CD4-positive, alpha-beta T cell (primary cell): ENCODE measurements at places on chromosomes 4 and X.

DNA sequence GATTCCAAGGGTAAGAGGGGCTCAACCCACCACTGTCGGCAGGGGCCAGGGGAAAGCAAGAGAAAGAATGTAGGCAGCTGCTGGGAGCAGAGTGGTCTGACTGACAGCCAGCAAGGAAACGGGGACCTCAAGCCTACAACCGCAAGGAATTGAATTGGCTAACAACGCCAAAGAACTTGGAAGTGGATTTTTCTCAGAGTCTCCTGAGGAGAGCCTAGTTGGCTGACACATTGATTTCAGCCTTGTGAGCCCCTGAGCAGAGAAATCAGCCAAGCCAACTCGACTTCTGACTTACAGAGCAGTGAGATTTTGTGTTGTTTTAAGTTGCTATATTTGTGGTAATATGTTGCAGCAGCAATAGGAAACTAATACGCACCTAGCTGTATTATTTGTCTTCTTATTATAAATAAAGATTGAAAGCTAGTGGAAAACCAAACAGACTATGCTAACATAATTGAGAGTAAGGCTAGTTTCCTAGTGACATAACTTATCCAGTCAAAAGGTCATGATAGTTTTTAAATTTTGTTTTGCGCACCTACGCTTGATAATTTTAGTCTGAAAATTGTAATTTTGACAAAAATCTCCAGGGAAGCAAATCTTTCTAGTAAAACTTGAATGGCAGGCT, 145.8 kb upstream of the HCCS start:
- no peaks in the 10 kb centered on the region for H3K36me3 ChIP-seq
- no peak overlapping the region for H3K4me3 ChIP-seq
- no peaks in the 10 kb centered on the region for H3K27me3 ChIP-seq
- DNase-seq: no peak
- H3K4me1 ChIP-seq: no peaks in the 10 kb centered on the region

- peaks cover 12% of the 10 kb centered on the region for H3K36me3 ChIP-seq
- no peak overlapping the region for H3K27ac ChIP-seq
- no peak overlapping the region for H3K4me3 ChIP-seq
- H3K4me1 ChIP-seq: no peaks in the 10 kb centered on the region
- H3K27me3 ChIP-seq: no peaks in the 10 kb centered on the region
- peak; percentile 52 for DNase-seq
Observed at GRCh38 chr4:174318829-174319764, 35.4 kb downstream of the CEP44 start.

- no peak for DNase-seq
- H3K36me3 ChIP-seq: no peaks in the 10 kb centered on the region
- H3K4me1 ChIP-seq: peaks cover 6% of the 10 kb centered on the region
- no peaks in the 10 kb centered on the region for H3K27me3 ChIP-seq
- no peak overlapping the region for H3K4me3 ChIP-seq
- H3K27ac ChIP-seq: no peak overlapping the region
Observed at GRCh38 chr4:94457692-94458106, 6.0 kb downstream of the PDLIM5 start.

- H3K27ac ChIP-seq: no peak overlapping the region
- H3K4me1 ChIP-seq: no peaks in the 10 kb centered on the region
- H3K36me3 ChIP-seq: no peaks in the 10 kb centered on the region
- H3K27me3 ChIP-seq: no peaks in the 10 kb centered on the region
- H3K4me3 ChIP-seq: no peak overlapping the region
Observed at GRCh38 chrX:141320801-141321200, 78.5 kb upstream of the SPANXC start.

DNA sequence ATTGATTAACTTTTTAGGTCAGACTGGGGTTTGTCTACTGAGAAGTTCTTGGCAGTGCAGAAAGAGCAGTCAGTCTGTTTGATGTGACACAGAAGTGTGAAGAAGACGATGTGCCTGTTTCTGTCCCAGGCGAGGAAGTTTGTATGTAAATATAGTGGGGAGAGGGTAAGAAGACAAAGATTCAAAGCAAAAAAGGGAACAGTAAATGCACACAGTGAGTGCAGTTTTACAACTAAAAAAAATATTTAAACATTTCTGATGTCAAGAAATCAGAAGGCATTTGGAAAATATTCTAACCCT, 264.9 kb downstream of the RAPGEF2 start:
- no peak for DNase-seq
- no peak overlapping the region for H3K27ac ChIP-seq
- H3K4me3 ChIP-seq: no peak overlapping the region
- H3K36me3 ChIP-seq: no peaks in the 10 kb centered on the region
- H3K4me1 ChIP-seq: no peaks in the 10 kb centered on the region

DNA sequence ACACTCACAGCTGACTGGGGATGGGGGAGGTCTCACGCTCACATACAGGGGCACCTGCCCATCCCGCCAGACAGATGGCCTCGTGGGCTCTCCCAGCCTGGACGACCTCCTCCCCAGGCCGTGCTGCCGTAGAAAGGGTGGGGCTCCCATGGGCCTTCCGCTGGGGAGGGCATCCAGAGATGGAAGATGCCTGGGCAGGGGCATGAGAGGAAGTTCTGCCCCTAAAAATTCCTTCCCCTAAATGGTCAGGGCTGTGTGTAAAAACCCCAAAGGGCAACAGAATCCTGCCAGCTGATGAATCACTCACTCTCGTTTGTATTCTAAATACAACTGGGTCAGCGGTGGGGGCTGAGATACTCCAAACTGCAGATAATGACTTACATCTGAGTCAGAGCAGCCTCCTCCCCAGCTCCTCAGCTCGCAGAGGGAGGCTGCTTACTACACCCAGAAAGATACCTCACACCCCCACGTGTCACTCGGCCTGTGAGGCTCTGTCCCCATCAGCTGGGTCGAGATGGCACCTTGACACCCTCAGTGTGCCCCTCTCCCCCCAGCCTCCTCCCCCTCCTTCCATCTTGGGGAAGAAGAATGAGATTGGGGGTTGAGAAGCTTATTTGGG, 10.1 kb downstream of the WDR1 start:
- H3K4me3 ChIP-seq: peak overlapping the region; percentile 3
- H3K27me3 ChIP-seq: no peaks in the 10 kb centered on the region
- peaks cover 86% of the 10 kb centered on the region for H3K36me3 ChIP-seq

GRCh38 chr4:127997534-127998388, 32.6 kb downstream of the ABHD18 start:
- no peaks in the 10 kb centered on the region for H3K27me3 ChIP-seq
- H3K36me3 ChIP-seq: peaks cover 17% of the 10 kb centered on the region
- no peaks in the 10 kb centered on the region for H3K4me1 ChIP-seq
- no peak for DNase-seq
- H3K27ac ChIP-seq: no peak overlapping the region

DNA sequence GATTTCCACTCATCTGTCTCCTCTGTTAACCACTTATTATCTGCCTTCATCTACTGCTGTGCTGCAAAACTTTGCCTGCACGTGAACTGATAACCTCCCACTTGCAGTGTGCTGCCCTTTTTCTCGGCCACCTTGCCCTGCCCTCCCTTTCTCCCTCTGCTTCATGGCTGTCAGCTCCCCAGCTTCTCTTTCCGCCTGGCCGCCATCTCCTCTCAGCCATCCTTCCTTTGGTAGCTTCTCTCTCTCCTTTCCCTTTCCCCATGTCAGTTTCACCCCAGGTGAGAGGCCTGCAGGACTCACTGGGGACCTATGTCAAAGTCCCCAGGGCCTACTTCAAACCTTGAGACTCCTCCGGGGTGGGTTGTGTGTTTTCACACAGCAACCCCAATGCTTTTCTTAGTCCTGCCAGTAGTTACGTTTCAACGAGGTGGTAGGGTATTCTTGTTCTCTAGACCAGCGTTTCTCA, 6.6 kb downstream of the MSL3 start:
- no peak for DNase-seq
- peaks cover 44% of the 10 kb centered on the region for H3K4me1 ChIP-seq
- H3K4me3 ChIP-seq: peak overlapping the region; percentile 38
- peaks cover 73% of the 10 kb centered on the region for H3K36me3 ChIP-seq
- no peaks in the 10 kb centered on the region for H3K27me3 ChIP-seq
- H3K27ac ChIP-seq: peak overlapping the region; percentile 65

- H3K27ac ChIP-seq: no peak overlapping the region
- H3K4me1 ChIP-seq: no peaks in the 10 kb centered on the region
Observed at GRCh38 chr4:73702796-73703287, 37.5 kb upstream of the CXCL8 start.

GRCh38 chrX:155563099-155563498, 49.7 kb downstream of the TMLHE start:
- H3K27me3 ChIP-seq: no peaks in the 10 kb centered on the region
- no peaks in the 10 kb centered on the region for H3K4me1 ChIP-seq
- H3K27ac ChIP-seq: no peak overlapping the region
- H3K4me3 ChIP-seq: no peak overlapping the region
- DNase-seq: no peak

- H3K36me3 ChIP-seq: no peaks in the 10 kb centered on the region
- H3K27me3 ChIP-seq: no peaks in the 10 kb centered on the region
- no peak overlapping the region for H3K4me3 ChIP-seq
- DNase-seq: no peak
Observed at GRCh38 chr4:7075962-7076695, 8.3 kb upstream of the GRPEL1 start.

DNA sequence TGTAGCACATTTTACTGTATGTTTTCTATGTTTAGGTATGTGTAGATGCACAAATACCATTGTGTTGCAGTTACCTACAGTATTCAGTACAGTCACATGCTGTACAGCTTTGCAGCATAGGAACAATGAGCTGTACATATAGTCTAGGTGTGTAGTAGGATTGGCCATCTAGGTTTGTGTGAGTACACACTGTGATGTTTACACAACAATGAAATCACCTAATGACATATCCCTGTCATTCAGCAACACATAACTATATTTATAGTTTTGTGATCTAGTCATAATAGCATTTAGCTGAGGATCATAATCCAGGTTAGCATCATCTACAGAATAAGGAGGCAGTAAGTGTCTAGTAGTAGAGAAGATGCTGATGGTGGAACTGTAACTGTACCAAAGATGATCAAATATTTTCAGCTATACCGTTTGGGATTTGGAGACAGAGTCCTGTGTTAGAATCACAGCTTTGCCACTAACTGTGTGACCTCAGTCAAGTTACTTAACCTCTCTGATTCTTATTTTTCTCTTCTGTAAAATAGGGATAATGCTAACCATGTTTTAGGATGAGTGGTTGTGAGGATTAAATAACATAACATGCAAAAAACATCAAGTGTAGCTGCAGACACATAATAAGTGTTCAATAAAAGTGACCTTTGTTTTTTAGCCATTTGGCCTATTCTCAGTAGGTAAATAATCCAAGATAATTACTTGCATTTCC, 73.3 kb downstream of the LIMCH1 start:
- no peaks in the 10 kb centered on the region for H3K27me3 ChIP-seq
- no peaks in the 10 kb centered on the region for H3K4me1 ChIP-seq

- peak overlapping the region; percentile 74 for H3K27ac ChIP-seq
- peaks cover 21% of the 10 kb centered on the region for H3K4me1 ChIP-seq
- no peak for DNase-seq
- no peaks in the 10 kb centered on the region for H3K36me3 ChIP-seq
- no peaks in the 10 kb centered on the region for H3K27me3 ChIP-seq
Observed at GRCh38 chrX:154411981-154412340, 622 bp downstream of the TAFAZZIN start.

DNA sequence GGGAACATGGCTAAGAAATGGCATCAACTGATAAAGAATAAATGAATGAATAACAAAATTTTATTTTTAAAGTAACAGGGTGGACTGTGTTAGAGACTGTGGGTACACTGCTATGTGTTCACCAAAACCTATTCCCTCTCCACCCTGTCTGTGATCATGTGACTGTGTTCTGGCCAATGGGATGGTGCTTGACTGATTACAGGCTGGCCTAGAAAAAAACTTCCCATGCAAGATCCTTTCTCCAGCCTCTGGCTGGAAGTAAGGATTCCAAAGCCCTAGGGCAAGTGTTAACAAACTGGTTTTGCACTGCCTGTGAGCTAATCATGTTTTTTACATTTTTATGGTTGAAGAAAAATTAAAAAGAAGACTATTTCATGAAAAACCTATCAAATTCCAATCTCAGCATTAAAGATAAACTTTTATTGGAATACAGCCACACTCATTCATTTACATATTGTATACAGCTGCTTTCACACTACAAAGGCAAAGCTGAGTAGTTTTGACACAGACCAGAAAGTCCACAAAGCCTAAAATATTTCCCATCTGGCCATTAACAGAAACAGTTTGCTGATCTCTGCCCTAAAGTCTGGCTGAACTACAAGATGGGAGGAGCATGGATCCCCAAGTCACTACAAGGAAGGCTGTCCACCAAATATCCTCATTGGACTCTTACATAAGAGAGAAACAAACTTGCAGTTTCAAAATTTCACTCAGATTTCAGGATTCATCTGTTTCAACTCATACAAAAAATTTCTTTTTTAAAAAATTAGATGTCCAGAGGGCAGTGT, 133.2 kb downstream of the ARHGAP6 start:
- DNase-seq: no peak
- H3K27ac ChIP-seq: no peak overlapping the region
- no peaks in the 10 kb centered on the region for H3K27me3 ChIP-seq

DNA sequence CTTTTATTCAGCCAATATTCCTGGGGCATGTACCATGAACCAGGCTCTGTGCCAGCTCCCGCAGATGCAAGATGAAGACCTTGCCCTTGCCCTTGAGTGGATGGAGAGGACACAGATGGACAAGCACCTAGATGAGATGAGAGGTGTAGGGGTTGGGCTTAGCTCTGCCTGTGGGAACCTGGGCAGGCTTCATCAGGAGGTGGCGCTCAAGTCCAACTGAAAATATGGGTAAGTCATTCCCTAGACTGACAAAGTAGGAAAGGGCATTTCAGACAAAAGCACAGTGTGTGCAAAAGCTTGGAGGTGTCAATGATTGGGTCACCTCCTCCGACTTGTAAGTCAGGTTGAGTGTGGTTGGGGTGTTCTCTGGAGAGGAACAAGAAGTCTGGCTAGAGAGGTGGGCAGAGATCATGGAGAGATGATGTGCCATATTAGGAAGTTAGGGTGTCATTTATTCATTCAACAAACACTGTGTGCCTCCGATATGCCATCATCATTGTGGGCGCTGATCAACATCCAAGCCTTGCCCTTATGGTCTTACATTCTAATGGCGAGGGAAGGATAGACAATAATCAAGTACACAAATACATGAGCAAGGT, 64.6 kb downstream of the ANAPC4 start:
- H3K27ac ChIP-seq: no peak overlapping the region
- no peaks in the 10 kb centered on the region for H3K36me3 ChIP-seq
- DNase-seq: no peak
- H3K27me3 ChIP-seq: no peaks in the 10 kb centered on the region

GRCh38 chr4:152451496-152451895, 84.4 kb downstream of the FBXW7 start:
- no peak overlapping the region for H3K27ac ChIP-seq
- no peaks in the 10 kb centered on the region for H3K36me3 ChIP-seq
- H3K4me3 ChIP-seq: no peak overlapping the region

GRCh38 chrX:110414679-110415439, 56.2 kb downstream of the RTL9 start:
- H3K36me3 ChIP-seq: no peaks in the 10 kb centered on the region
- no peak for DNase-seq
- no peaks in the 10 kb centered on the region for H3K27me3 ChIP-seq
- no peak overlapping the region for H3K27ac ChIP-seq

DNA sequence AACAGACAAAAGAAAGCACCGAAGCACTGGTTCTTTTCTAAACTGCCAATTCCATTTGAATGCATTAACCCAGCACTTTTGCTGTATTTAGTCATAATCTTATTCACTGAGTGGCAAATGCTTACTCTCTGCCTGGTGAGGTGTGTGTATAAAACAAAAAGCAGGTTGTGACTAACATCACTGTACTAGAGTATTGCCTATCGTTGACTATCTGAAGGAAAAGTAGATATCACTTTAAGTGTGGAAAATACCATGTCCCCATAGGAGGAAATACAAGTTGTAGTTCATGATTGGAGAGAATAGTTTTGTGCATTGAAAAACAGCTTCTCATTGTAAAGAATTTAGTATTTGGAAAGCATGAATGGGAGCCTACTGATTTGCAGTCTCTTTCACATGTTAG, 2.7 kb downstream of the PDLIM5 start:
- H3K4me3 ChIP-seq: no peak overlapping the region
- peaks cover 20% of the 10 kb centered on the region for H3K4me1 ChIP-seq
- DNase-seq: no peak
- no peak overlapping the region for H3K27ac ChIP-seq
